Progenitor cell of endocrine pancreas (in vitro differentiated cells): ENCODE measurements at places on chromosomes 1 and 21. TPM values are rescaled to one million over a fixed set of nuclear protein-coding genes. Genes with fewer than 3 reads are reported as not detected.

GRCh38 chr1:68917456-68917855 is 420.6 kb upstream of the DEPDC1 start:
- no peak for DNase-seq

- DNase-seq, result no peak
Observed at GRCh38 chr1:229280921-229281320, 10.0 kb downstream of the RAB4A start.

The TNFRSF18 gene
- 0.48 TPM in 1 of 2 replicates, not detected in the other for total RNA-seq

DNA sequence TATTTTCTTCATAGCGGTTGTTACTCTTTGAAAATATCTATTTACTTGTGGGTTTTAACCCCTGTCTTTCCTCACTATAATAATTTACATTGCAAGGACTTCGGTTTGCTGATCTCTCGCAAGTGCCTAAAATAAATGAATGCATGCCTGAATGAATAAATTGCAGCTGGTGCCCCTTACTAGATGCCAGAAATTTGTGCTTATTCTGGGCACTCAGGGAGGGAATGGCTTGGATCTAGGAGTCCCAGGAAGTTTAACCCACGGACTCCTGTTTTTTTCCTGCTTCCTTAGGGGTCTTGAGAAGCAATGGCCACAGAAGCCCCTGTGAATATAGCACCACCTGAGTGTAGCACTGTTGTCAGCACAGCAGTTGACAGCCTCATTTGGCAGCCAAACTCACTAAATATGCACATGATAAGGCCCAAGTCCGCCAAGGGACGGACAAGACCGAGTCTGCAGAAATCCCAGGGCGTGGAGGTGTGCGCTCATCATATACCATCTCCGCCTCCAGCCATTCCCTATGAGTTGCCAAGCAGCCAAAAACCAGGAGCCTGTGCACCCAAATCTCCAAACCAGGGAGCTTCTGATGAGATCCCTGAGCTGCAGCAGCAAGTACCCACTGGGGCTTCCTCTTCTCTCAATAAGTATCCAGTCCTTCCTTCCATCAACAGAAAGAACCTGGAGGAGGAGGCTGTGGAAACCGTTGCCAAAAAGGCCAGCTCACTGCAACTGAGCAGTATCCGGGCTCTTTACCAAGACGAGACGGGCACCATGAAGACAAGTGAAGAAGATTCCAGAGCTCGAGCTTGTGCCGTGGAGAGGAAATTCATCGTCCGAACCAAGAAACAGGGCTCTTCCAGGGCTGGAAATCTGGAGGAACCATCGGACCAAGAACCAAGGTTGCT is 4.2 kb upstream of the PLA2G2C start:
- DNase-seq, result no peak

The BRDT gene
- total RNA-seq, result not detected in 2 replicates

DNA sequence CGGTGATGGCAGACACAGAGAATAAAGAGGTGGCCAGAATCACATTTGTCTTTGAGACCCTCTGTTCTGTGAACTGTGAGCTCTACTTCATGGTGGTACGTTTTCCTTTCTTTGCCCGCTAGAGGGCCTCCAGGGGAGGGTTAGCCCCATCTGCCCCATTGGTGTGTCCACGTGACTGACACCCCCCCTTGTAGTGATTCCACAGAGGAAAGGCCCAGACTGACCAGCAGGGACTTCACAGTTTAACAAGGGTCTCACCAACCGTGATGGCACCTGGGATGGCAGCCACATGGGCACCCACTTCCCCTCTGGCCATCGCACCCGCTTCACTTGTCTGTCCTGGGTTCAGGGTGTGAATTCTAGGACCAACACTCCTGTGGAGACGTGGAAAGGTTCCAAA is 22.3 kb upstream of the SARS1 start:
- DNase-seq, result no peak

DNA sequence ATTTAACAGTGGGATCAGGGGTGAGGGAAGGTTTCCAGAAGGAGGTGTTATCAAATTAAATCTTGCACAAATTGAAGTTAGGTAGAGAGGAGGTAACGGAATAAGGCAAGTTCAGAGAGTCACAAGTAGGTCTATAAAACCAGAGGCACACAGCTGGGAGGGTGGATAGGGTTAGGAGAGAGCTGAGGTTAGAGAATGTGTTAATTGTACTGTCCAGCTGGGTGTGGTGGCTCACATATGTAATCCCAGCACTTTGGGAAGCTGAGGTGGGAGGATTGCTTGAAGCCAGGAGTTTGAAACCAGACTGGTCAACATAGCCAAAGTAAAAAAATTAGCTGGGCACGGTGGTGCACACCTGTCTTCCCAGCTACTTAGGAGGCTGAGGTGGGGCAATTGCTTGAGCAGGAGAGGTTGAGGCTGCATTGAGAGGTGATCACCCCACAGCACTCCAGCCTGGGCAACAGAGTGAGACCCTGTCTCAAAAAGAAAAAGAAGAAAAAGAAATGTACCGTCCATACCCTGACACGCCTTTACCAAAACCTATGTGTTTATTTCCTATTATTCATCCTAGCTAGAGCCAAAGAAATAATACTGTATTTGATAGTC is 20.2 kb downstream of the SPATA45 start:
- no peak for DNase-seq

DNA sequence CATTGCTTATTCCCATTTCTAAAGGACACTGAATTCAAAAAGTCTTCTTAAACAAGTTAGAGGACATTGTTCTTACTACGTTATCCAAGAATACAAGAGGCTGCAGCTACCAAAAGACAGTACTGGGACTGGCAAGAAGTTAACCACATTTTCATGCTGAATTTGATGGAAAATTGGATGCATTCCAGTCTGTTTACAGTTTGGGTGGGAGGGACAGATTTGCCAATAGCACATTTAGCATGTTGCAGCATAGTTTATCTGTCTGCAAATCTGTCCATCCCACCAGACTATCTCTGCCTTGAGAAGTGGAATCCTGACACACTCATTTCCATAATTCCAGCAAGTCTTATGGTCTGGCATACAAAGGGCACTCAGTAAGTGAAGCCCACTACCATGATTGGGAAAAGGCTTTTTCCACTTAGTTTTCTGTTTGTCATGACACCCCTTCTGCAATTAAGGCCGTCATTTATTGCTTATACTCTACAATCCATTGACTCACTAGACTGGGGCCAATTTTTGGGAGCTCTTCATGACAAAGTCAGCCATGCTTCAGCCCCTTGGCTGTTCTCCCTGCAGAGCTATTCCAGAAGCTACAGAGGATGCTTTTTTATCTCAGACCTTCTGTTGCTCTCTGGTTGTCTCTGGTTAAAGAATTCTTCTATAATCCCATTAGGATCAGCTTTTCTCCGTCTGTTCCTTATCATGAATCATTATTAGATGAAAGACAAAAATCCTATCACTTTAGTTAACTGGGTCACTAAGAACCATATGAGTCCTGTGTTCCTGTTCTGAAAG is 355.8 kb upstream of the PTBP2 start:
- DNase-seq, result no peak

- DNase-seq, result no peak
Observed at GRCh38 chr1:221045842-221046831, 166.9 kb downstream of the HLX start.

DNA sequence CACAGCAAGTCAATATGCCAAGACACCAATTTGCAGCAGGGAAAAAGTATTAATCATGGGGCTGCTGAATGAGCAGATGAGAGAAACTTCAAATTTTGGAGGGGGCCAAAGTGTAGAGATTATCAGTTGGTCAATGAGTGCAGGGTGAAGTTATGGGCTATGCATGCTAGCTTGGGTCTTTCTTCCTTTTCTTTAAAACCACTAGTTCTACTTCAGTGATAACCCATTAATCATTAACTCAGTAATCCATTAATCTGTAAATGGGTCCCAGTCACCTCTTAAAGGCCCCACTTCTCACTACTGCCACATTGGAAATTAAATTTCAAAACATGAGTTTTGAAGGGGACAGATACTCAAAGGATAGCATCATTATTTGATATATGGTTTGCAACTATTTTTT is 688.6 kb upstream of the ADGRL4 start:
- no peak for DNase-seq

GRCh38 chr1:234705615-234706014 is 95.6 kb upstream of the IRF2BP2 start:
- no peak for DNase-seq

GRCh38 chr1:153592748-153593147 is 20.2 kb downstream of the S100A16 start:
- no peak for DNase-seq

GRCh38 chr1:35660581-35661473 is 19.5 kb upstream of the PSMB2 start:
- DNase-seq, result peak; percentile 44

The SLC45A1 gene
- 0.60 and 0.86 TPM in 2 replicates for total RNA-seq

The ECM1 gene
- total RNA-seq, result 1.9 and 2.1 TPM in 2 replicates

The CACNA1S gene
- 0.05 TPM in 1 of 2 replicates, not detected in the other for total RNA-seq
